NCI-H524 (cell line): ENCODE measurements at places on chromosomes 3 and 15.
A peak's percentile ranks its signal among the peaks of the same experiment; 100 is the strongest.

- DNase-seq = no peak
Observed at GRCh38 chr3:107985496-107985895, 105.3 kb downstream of the CD47 start.

- DNase-seq = peak; percentile 99
Observed at GRCh38 chr15:74995182-74995778, at the start of gene SCAMP5. SCAMP5 (plus strand) TSS chr15:74995563; CDS start chr15:75011840, 16,277 bp downstream.

- no peak for DNase-seq
Observed at GRCh38 chr3:107249132-107249531, 128.1 kb upstream of the CCDC54 start.

DNA sequence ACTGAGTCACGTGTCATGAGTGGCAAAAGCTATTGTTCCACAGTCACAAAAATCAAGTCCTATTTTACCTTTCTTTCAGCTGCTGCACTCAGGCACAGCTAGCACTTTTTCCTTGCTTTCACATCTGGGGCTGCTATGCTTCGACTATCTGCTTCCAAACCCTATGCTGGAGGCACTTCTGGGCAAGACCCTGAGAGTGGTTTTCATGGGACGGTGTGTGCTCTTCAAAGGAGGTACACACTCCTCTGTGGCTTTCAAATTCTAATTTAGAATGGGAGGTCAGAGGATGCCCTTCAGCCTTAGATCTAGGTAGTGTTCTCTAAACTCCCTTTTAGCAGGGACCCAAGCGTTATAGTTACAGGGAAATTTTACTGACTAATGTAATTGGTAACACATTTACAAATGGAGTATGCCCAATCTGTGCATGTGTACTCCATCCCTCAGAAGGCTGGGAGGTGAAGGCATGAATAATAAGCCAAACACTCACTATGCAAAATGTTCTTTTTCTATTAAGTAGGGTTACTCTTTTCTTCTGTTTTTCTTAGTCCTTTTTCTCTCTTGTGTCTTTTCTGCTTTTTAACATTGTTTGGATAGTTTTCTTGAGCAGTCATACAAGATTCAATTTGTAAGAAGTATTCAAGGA is 188.3 kb downstream of the LSAMP start:
- DNase-seq = no peak

GRCh38 chr3:187788984-187789857 is 44.0 kb upstream of the BCL6 start:
- DNase-seq = no peak

DNA sequence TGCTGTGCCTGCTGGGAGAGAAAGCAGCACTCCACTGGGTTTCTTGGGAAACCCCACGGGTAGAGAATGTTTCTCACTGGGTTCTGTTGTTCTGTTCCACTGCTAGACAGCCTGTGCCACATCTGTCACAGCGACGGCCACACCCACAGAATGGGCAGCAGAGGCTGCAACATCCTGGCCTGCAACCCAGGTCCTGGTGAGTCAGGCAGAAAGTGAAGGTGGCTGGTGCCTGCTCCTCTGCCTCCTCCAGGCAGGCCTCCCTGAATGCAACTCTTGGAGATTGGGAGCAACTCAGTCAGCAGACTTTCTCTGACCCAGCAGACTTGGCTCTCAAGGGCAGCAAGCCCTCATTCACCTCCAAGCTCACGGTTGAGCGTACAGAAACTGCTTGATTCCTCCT is 13.0 kb downstream of the C3orf18 start:
- DNase-seq = no peak

DNA sequence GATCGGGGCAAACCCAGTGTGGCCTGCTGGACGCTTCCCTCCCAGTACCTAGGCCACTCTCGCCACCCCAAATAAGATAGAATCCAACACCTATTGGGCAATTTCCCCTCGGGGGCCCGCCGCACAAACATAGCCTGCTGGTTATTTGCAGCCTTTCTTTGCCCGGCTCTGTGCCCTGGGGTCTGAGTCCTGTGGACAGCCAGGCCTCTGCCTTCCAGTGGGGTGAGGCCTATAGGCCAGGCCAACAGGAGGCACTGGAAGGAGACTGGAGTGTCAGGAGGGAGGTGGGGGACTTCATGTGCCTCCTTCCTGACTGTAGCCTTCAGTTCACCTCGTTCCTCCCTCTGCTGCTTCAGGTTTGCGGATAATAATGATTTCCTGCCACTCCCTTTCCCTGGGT is 47.4 kb upstream of the LDHAL6B start:
- DNase-seq = no peak

DNA sequence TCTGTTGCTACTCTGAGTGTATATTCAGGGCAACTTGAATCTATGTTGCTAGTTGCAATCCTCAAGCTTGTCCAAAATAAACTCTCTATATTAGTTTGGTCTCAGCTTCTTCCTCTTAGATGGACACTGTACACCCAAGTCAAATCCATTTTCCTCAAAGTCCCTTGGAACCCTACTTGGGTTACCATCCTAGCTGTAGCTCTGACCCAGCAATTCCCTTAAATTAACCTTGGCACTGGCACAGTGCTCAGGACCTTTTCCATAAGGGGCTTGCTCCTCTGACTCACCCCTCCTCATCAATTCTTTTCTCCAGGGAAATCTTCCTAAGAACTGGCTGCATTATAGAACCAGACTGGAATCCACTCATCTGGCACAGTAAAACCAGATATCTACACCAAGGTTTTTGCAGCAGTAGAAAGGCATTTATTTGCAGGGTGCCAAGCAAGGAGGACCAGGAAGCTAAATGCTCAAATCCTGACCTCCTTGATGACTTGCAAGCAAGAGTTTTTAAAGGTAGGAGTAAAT is 44.9 kb upstream of the B3GALNT1 start:
- no peak for DNase-seq

DNA sequence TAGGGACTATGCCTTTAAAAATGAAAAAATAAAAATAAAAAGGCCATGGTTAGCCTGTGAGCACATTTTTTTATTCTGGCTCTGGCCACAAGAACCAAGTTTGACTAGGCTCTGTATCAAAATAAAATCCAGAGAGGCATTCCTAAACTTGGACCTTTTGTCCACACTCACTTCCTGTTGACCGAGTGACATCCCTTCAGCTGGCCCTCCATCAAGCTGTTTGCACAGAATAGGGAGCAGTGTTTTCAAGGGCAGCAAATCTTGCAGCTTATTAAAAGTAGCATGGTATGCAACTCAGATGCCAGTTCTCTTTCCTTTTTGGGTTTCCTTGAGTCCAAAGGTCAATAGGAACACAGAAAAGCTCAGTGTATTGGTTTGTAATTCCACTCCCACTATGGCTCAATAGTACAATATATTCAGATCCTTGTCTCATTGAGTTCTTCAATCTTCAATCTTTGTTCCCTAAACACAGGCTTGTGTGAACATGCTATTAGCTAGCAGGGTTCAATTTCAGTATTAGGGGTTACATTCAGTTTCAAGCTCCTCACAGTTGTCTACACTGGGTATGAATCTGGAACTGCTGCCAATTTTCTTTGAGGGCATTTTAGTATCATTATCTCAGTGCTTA is 244.5 kb downstream of the RBMS3 start:
- no peak for DNase-seq

DNA sequence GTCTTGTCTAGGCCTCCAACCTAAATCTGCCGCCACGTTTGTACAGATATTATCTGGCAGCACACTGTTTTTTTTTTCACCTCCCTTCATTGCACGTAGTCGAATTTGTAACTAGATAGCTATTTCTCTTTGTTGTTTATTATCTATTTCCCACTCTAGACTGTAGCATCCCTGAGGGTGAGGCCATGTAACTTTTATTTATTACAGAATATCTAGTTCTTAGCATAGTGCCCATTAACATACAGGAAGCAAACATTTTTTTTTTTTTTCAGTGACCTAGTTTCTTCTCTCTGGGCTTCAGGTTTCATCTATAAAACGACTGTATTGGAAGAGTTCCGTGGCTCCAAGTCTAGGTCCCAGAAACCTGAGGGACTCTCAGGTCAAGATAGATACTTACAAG is 354.3 kb downstream of the FGF12 start:
- DNase-seq = peak; percentile 42
